ENCODE measurements at places on chromosomes 12 and 14.
A peak's percentile ranks its signal among the peaks of the same experiment; 100 is the strongest.

GRCh38 chr12:89314060-89314761 lies 38.1 kb downstream of the DUSP6 start:
- no peak for DNase-seq

GRCh38 chr14:94056579-94057308 lies 24.3 kb downstream of the DDX24 start:
- DNase-seq, result peak; percentile 36

- DNase-seq, result no peak
Observed at GRCh38 chr14:82447586-82447985, 913.9 kb upstream of the SEL1L start.

- DNase-seq, result no peak
Observed at GRCh38 chr12:128008341-128008740, 258.6 kb upstream of the TMEM132C start.

- DNase-seq, result no peak
Observed at GRCh38 chr14:82731526-82731925, 1197.9 kb upstream of the SEL1L start.

DNA sequence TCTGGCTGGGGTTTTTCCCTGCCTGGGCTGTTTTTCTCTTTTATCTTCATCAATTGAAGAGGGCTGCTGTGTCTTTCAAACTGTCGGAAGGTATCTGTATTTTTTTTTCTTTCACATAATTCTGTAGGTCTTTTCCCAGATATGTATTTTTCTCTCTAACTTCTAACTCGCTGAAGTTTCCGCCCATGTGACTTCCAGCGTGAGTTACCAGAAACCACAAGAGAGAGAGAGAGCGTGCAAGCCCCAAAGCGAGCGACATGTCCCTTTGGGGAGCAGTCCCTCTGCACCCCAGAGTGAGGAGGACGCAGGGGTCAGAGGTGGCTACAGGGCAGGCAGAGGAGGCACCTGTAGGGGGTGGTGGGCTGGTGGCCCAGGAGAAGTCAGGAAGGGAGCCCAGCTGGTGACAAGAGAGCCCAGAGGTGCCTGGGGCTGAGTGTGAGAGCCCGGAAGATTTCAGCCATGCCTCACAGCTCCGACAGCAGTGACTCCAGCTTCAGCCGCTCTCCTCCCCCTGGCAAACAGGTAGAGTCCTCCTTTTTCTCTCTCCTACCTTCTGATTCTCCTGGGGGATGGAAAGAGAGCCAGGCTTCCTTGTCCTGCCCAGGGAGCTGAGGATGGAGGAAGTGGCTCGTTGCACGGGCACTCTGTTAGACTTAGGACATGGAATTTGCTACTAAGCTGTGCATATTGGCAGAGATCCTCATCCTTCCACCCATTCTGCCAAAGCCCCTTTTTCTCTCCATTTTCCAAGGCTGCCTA lies at the start of gene BATF:
TSS of gene BATF (plus strand) at position 246 of the 759 bp plus-strand sequence. CDS start at position 460, 214 bp downstream.
- DNase-seq, result peak; percentile 53

GRCh38 chr14:71852181-71852580 lies 80.0 kb upstream of the RGS6 start:
- no peak for DNase-seq

GRCh38 chr12:65685514-65685913 lies 138.8 kb upstream of the HMGA2 start:
- DNase-seq, result no peak

GRCh38 chr14:22650960-22651521 lies 6.9 kb upstream of the OR6J1 start:
- DNase-seq, result no peak

- DNase-seq, result no peak
Observed at GRCh38 chr12:15858353-15858752, 23.8 kb upstream of the STRAP start.

GRCh38 chr12:49946086-49946485 lies 4.5 kb upstream of the AQP2 start:
- no peak for DNase-seq

- no peak for DNase-seq
Observed at GRCh38 chr12:30598889-30599288, 96.8 kb downstream of the IPO8 start.

DNA sequence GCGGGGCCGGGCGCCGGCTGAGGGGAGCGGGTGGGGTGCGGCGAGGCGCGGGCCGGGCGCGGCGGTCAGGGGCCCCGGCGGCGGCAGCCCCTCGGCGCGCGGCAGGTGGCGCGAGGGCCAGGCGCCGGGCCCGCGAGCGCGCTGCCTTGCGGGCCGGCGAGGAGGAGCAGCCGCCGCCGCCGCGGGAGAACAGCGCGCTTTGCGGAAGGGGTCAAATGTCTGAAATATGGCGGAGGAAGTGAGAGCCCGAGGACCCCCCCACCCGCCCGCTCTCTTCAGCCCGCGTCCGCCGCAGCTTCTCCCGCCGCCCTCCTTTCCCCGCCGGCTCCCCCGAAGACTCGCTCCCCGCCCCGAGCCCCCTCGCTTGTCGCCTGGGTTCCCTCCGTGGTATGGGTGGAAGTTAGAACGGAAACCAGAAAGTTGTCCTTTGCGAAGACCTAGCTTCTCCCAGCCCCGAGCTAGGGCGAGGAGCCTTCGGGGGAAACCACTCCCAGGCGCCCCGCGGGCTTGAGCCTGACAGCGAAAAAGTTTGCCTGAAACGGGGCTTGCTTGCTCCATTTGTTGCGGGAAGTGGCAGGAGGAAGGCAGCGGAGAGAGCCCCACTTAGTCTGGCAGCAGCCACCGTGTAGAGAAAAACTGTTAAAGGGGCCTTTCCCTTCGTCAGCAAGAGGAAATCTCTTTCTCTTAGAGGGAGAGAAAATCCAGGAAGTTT lies 551 bp downstream of the RAP1B start:
- peak; percentile 16 for DNase-seq

DNA sequence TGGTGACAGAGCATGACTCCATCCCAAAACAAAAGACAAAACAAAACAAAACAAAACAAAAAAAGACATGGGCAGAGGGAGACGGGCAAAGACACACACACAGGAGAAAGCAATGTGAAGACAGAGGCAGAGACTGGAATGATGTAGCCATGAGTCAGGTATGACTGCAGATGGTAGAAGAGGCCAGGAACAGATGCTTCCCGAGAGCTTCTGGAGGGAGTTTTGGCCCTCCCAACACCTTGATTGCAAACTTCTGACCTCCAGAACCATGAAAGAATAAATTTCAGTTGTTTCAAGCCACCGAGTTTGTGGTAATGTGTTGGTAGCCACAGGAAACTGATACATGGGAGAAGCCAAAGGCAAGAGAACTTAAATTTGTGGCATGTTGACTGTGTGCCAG lies 27.1 kb downstream of the VWF start:
- no peak for DNase-seq

- no peak for DNase-seq
Observed at GRCh38 chr14:33393895-33394368, 455.3 kb downstream of the NPAS3 start.

- DNase-seq, result no peak
Observed at GRCh38 chr14:103281496-103282231, 52.4 kb upstream of the EIF5 start.

DNA sequence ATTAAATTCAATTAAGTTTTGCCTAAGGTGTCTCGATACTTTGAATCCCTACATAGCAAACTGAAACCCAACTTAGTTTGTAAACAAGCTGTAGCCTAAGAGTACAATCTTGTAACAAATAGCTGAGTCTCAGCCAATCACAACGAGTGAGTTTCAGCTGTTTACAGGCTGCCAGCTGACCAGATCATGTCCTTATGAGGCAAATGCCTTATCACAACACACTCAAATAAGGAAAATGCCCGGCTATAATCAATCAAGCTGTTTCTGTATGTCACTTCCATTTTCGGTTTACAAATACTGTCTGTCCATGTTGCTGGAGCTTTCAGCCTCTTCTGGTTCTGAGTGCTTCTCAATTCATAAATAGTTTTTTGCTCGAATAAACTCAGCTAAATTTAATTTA lies 943.8 kb downstream of the SLC16A7 start:
- no peak for DNase-seq

DNA sequence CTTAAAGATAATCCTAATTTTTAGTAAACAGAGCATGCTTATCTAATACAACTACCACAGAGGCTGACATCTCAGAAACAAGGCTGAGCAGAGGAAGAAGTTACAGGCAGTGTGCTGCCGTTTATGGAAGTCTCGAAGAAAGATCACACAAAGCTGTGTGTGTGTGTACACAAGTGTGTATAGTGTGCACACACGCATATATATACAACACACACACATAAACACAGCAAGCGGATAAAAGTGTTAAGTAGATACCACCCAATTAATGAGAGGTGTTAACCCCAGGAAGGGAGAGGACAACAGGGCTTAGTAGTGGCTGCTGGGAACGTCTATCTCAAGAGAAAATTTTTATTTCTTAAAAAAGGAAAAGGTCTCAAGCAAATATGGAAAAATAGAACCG lies 15.3 kb downstream of the CCDC88C start:
- DNase-seq, result no peak

DNA sequence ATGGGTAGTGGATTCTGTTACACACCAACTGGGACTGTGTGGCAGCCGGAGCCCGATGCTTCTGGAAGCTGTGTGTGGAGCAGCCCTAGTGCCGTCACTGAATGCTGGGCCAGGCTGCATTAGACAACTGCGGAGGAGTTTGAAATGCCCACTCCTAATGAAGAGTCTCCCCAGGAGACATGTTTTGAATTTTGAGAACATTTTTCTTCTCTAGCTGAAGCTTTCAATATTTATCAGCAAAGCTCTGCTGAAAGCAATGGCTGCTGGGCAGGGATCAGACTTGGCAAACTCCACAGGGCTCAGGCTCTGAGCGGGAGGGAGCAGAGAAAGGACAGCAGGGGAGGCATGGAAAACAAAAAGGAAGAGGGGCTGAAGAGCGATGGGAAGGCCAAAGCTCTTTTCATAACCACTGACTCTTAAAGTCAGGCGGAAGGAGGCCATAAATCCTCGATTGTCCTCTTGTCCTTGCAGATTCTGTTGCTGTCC lies 189.1 kb downstream of the MON2 start:
- DNase-seq, result no peak
